Left renal pelvis (tissue), 4 donors: ENCODE measurements at places on chromosomes 2 and 18. TPM values are rescaled to one million over a fixed set of nuclear protein-coding genes. Genes with fewer than 3 reads are reported as not detected.

The FHL2 gene
- polyA plus RNA-seq: 32.0 TPM

The NPC1 gene
- polyA plus RNA-seq: 17.4 TPM

The SLC40A1 gene
- 145 TPM for polyA plus RNA-seq

The PTPRN gene
- polyA plus RNA-seq: 0.09 TPM

The NT5DC4 gene
- 1.2 TPM for polyA plus RNA-seq
